ENCODE measurements at places on chromosomes 16 and 17.

DNA sequence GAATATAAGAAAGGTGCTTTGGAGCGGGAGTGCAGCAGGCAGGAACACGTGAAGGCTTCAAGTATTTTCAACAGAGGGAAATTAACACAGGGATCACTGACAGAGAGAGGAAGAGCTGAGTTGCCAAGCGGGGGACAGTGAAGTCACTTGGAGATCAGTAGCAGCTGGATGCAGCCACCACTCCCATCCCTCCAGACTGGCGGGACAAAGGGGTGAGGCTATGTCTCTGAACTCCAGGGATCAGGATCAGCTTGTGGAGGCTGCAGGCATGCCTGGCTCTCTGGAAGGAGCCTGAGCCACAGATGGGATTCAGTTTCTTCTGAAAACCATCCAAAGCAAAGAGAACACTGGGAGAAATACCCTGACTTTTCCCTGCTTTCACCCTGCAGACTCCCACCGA, 113.7 kb upstream of the IRX3 start:
- DNase-seq = no peak

- DNase-seq = peak; percentile 89
Measured at GRCh38 chr17:17859909-17860765, 23.4 kb upstream of the SREBF1 start.

GRCh38 chr16:11676799-11677198, 8.5 kb downstream of the SNN start:
- no peak for DNase-seq

GRCh38 chr16:11836650-11837244, 14.6 kb downstream of the RSL1D1 start:
- DNase-seq = peak; percentile 74

DNA sequence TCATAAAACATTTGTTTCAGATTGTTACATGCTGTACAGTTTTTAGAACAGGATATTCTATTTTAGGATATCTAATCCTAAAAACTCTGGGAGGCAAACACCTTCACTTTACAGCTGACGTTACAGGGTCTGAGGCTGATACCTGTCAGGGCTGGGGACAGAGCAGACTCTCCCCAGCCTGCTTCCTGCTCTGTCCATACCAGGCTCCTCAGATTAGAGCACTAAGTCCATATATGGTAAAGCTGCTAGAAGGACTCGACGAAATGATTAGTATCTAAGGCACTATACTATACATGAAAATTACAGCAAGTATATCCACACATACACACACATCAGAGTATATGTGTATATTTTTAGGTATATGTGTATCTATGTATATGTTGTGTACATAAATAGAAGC, 125.2 kb downstream of the ZFHX3 start:
- DNase-seq = no peak
